Suppressor macrophage treated with lipopolysaccharide for 1 hour (primary cell): ENCODE measurements at places on chromosomes 5 and 9.

DNA sequence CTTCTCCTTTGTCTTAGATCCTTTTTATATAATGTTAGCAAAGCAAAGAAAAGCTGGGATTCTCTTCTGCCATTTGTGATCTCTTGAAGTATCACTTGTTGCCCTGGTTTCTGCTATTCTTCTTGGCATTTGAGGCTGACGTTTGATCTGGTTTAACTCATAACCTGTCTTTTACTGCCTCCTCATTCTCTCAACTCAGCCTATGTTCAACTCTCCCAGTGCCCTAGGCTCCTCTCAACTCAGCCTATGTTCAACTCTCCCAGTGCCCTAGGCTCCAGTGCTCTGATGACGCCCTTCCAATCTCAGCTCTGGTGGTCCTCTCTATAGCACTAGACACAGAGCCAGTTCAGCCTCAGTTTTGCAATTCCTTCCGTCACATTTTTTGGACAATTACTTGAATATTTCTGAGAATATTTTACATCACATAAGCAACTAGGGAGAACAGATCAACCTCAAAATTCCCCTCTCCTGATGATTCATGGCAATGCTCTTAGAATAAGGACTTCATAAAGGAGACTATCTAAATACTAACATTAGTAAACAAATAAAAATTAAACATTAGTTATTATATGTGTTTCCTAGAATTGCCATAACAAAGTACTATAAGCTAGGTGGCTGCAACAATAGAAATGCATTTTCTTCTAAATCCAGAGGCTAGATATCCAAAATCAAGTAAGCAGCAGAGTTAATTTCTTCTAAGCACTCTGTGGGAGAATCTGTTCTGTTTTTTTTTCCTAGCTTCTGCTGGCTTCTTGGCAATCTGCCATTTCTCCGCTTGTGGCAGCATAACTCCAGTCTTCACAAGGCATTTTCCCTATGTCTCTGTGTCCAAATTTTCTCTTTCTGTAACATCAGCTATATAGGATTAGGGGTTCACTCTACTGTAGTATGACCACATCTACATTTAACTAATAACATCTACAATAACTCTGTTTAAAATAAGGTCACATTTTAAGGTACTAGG is 662.1 kb upstream of the FTMT start:
- peak; percentile 24 for DNase-seq

DNA sequence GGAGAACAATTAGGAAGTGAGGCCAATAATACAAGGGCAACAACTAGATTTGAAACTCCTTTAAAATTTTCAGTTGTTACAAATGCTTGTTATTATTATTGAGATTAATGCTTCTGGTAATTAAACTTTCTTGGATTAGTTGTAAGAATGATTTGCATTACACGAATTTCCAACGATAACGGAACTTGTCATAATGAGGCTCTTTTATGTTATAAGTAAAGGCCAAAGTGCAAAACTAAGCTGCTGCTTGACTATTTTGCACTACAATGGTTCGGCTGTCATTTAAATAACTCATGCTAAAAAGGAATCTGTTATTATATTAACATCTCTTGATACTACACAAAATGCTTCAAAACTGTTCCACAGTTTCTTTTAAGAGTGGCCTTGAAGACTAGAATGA is 1007.1 kb downstream of the PTPRD start:
- no peak for DNase-seq

GRCh38 chr5:176675676-176676360 is 28.5 kb downstream of the TSPAN17 start:
- no peak for DNase-seq

- DNase-seq, result peak; percentile 83
These were observed 24.2 kb upstream of the ZNF618 start for GRCh38 chr9:113851873-113852272.

GRCh38 chr9:122835313-122835731 is 6.9 kb upstream of the PDCL start:
- DNase-seq, result no peak

- peak; percentile 49 for DNase-seq
These were observed 190.6 kb downstream of the MAT2B start for GRCh38 chr5:163695830-163696578.

DNA sequence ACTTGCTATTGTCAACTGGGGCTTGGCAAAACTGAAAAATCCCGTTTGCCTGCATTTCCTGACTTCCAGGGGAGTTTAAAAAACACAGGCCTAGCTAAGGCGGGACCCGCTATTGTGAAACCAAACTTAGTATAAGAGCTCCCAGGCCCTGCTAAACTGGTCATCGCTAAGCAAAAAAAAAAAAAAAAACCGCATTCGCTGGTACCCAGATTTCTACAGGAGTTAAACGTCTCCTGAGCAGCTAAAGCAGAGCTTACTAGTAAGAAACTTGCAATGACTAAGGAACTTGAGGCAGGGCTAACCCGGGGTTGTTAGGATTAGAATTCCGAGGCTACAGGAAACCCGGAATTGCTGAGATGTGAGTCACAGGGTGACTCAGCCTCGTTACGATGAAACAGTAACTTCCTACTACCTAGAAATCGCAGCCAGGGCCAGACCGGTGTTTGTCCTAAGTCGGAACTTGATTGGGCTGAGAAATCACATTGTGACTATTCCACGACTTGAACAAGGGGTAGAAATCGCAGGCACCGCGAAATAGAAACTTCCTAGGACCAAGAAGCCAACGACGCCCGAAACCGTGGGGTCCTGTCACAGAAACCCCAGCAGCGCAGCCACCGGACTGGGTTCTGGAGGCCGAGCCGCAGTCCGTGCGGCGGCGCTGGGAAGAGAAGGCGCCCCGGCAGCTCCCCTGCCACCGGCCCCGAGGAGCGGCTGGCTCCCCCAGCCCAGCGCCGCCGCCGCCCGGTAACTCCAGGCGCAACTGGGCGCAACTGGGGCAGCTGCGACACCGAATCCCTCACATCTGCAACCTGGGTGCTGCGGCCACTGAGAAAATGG is 89.4 kb downstream of the ANXA2R start:
- DNase-seq, result peak; percentile 98
